ENCODE measurements at places on chromosomes 3 and 15.

GRCh38 chr15:25727116-25727515, 136.0 kb downstream of the ATP10A start:
- no peak for DNase-seq

DNA sequence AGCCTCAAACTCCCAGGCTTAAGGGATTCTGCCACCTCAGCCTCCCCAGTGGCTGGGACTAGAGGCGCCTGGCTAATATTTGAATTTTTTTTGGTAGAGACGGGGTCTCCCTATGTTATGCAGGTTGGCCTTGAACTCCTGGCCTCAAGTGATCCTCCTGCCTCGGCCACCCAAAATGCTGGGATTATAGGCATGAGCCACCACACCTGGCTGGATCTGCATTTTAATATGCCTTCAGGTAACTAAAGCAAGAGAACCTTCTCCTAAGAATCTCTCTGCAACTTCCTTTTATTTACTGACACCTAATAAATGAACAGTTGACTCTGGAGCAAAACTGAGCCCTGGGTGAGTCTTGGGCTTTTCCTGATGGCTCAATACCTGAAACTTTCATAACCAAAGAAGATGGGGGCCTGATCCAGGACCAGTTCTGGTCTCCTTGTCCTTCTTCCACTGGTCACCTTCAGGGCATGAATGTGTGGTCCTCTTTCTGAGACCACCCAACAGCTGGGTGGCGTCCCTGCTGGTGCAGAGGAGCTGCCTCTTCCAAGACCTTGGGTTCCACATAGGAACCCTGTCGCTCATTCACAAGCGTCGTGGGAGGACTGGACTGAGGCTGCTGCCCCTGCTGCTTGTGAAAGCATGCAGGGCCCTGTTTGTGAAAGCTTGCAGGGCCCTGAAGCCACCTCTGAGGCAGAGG, 28.2 kb downstream of the CCR9 start:
- DNase-seq, result no peak

GRCh38 chr3:99084826-99085225, 183.3 kb upstream of the DCBLD2 start:
- peak; percentile 81 for DNase-seq

DNA sequence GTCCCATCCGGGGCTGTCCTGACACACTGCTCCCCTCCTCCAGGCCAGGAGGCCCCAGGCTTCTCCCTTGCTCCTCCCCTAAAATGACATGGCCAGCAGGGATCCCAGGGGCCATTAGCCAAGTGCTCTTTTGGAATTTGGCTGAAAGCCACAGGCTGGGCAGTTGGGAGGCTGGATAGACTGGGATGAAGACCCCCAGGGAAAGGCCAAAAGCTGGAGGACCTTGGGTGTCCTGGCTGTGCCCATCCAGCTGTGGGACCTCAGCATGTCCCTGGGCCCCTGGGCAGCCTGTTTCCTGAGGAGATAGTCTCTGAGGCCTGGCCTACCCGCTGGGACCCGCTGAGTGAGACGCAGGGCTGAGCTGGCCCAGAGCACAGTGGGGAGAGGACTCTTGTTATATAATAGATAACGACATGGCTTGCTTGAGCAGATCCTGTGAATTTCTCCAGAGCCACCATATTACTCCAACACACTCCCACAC, 5.7 kb upstream of the PDE8A start:
- DNase-seq, result no peak

- DNase-seq, result no peak
These were observed 303.4 kb upstream of the ROPN1 start for GRCh38 chr3:124295362-124295761.

- no peak for DNase-seq
These were observed 539.8 kb downstream of the FGF12 start for GRCh38 chr3:192187485-192188051.

DNA sequence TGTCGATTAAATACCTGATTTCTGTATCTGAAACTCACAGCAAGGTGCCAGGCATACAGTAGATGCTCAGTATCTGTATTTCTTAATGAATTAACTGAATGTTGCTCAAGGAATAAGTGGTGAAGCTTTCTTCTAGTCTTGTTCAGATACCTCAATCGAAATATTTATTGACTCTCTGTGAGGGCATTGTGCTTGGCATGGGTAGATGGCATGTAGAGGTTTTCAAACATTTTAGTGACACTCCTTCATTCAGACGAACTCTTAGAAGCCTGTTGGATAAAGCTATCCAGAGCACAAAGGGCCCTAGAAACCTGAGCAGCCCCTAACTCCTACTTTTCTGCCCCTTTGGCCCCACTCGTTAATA, 369 bp upstream of the SNX1 start:
- DNase-seq, result no peak

GRCh38 chr3:120459196-120459595, 8.4 kb upstream of the FSTL1 start:
- DNase-seq, result no peak
